ENCODE measurements at places on chromosomes 1 and 21.
A peak's percentile ranks its signal among the peaks of the same experiment; 100 is the strongest.

DNA sequence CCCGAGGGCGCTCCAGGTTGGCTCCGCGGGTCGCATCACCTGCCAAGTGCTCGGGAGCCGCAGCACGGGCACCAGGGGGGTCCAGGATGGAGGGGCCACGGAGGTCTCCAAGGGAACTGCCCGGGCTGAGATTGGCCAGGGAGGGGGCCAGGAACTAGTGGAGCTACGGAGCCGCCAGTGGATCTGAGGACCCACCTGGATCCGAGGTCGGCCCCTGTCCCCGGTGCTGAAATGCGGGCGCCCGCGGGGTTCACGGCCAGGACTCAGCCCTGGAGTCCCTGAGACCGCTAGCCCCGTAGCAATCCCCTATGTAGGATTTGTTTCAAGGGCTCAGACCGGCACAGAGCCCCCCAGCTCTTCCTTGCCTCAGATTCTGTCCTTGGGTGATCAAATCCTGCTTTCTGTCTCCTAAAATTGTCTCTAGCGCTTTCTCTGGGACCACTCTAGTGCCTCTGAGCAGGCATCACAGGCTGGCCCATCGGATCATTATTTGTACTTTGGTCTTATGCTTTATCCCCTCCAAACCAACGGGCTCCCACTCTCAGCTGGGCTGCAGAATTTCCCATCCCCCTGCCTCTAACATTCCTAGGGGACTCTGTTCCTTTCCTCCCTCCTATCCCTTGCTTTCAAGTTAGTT lies 27.3 kb downstream of the KIAA2013 start:
- peak; percentile 19 for DNase-seq

DNA sequence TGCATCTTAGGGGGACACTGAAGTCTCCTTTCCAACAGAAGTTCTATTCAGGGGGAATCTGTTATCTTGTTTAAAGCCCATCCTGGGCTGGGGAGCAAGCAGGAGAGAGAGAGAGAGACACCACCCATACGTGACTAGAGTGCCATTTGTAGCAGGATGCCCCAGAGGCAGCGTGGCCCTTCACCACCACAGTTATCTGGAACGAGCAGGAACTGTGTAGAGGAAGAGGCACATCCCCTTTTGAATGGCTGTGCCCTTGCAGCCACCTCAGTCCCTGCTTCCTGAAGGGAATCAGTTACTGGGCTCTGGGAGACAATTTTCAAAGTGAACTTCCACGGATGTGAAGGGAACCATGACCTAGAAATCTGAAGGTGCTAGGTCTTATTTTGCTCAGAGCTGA lies 19.4 kb upstream of the LAMTOR5 start:
- DNase-seq: no peak

- no peak for DNase-seq
Observed at GRCh38 chr1:67058242-67058641, 4.3 kb upstream of the SLC35D1 start.

- no peak for DNase-seq
Observed at GRCh38 chr1:100941580-100942216, 45.8 kb downstream of the SLC30A7 start.

DNA sequence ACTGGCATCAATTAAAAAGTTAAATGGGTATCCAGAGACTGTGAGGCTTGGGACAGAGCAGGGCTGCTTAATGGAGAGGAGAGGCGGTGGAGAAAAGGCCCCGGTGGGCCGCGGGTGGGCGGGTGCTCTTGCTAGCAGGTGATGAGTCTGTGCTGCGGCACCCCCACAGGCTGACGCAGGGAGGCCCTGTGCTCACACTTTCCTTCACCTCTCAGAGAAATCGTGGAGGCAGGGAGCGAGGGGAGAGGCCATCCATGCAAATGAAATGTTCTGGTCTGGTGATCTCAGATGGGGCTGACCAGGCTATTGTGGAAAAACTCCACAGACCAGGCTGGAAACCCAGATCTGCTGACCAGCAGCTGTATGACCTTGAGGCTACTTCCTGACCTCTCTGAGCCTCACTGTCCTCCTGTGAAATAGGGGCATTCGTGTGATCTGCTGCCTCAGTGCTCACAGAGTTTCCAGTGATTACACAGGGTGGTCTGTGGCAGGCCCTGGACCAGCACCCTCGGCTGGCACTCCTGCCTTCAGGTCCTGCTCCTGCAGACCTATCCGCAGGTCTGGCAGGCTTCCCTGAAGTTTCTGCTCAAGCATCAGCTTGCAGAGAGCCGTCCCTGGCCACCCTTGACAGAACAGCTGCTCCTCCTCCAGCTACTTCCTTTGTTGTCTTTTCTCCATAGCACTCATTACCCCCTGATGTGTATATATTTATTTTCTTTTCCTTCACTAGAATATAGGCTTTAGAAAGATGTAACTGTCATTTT lies 89.2 kb downstream of the BEND5 start:
- DNase-seq: no peak

DNA sequence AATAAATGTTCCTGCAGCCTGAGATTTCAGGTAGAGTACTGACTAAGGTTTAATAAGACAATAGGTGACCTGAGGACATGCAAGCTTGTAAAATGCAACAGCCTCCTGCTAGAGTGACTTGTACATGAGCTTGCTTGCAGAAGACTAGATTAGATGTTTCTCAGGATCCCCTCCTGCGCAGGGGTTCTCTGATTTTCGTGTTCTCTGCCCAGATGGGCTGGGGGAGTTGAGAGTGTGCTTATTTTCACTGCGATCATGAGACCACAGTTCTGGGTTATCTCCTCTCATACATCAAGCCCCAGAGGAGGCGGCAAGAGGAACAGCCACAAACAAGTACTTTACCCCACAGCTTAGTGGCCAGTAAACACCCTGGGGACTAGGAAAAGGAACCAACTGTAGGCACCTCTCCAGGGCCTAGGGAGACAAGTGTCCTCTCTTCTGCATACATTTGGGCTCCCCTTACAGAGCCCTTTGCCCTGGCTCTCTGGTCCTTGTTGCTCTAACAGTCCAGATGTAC lies 8.0 kb downstream of the TMEM81 start:
- no peak for DNase-seq

- DNase-seq: no peak
Observed at GRCh38 chr1:119005724-119006405, 17.7 kb upstream of the TBX15 start.

DNA sequence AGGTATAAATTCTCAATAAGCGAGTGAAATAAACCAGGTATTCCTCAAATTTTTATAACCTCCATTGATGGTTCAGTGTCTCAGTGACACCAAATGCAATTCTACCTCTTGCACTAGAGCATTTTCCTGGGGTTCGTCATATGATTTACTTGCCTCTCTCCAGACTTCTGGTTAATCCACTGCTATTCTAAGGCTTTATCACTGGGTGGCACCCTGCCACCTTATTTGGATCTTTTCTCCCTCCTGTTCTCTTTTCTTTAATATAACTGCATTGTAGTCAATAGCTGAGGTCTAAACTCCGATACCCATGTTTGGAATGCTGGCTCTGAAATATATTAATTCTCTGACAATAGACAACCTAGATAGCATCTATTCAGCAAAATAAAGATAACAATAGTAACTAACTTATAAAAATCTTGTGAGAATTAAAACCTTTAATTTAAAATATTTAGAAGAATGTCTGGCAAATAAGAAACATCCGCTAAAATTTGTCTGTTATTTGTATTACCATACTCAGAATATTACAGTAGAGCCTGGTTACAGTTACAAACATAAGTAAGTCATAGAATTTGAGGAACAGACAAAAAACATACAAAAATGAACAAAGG lies 436.4 kb downstream of the PLA2G4A start:
- DNase-seq: no peak

DNA sequence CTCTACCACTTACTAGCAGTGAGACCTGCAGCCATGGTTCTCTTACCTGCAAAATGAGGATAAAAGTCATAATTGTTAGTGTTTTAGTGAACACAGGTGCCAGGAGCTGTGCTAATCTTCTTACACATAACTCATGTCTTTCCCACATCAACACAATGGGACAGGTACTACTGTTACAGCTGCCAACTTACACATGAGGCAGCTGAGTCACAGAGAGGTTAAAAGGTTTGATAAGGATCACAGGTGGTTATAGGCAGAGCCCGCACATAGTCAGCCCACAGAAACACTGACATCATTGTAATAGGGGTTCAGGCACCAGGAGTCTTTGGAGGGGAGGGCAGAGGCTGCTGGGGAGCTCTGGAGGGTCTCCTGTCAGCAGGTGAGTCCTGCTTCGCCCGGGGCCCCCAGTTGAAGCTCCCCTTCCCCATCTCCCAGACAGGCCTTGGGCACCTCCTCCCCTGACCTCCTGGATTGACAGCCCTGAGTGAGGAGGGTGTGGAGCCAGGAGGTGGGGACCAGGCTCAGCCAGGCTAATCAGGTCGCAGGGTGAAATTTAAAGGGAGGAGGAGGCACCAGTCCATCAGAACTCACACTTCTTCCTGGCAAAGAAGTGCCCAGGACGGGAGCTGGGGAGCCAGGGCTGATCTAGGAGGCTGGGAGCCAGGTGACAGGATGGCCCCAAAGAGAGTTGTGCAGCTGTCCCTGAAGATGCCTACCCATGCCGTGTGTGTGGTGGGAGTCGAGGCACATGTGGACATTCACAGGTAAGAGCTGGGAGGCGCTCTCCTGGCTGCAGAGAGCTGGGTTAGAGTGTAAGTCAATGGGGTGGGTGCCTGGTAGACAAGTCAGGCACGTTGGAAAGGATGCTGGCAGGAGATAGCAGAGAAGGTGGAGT lies at the start of gene PADI1:
PADI1 (plus strand) TSS at position 583 of the 895 bp plus-strand sequence; CDS start at position 673, 90 bp downstream.
- DNase-seq: no peak

DNA sequence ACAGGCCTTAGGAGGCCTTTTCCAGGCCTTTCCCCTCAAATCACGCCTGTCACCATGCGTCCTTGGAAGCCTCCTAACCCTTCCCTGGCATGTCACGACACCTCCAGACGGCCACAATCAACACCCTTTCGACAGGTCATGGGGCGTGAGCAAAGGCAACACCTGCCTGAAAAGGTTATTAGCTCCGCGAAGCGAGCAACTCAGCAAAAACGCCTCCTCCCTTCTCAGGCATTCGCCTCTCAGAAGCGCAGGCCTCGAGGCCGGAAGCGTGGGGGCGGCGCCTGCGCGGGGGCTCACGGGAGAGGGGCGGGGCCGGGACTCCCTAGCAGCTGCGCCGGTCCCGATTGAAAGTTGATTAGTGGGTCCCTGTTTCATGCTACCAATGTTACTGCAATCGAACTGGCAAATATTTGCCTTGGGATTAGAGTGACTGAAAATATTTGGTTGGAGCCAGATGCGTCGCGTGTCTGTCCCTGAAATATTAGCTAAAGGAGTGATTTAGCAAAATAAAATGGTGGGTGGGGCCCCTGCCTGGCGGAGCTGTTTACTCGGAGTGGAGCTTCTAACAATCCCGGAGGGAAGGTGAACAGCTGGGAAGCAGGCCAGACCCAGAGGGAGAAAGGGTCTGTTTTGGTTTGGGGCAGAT lies 44.9 kb downstream of the GFI1 start:
- DNase-seq: no peak

DNA sequence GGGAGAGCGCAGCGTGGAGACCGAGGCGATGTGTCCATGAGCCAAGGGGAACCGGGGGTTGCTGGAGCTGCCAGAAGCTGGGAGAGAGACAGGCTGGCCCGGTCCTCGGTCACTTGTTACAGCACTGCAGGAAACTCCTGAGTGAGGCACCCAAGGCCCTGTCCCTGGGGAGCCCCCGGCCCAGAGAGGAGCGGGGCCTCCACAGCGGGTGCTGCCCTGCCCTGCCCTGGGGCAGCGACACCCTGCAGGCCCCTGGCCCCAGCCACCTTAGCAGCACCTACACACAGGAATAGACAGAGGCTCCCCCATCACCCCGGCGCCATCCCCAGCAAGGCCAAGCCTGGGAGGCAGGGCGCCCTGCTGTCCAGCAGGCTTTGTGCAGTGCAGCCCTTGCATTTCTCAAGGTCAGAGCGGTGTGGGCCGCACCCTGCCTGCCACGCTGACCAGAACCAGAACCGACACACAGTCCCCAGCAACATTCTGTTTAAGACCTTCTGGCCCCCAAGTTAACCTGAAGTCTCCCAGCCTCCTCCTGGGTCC lies 6.6 kb upstream of the MEGF6 start:
- DNase-seq: no peak

GRCh38 chr1:214404571-214405213 lies 123.7 kb downstream of the SMYD2 start:
- DNase-seq: no peak

DNA sequence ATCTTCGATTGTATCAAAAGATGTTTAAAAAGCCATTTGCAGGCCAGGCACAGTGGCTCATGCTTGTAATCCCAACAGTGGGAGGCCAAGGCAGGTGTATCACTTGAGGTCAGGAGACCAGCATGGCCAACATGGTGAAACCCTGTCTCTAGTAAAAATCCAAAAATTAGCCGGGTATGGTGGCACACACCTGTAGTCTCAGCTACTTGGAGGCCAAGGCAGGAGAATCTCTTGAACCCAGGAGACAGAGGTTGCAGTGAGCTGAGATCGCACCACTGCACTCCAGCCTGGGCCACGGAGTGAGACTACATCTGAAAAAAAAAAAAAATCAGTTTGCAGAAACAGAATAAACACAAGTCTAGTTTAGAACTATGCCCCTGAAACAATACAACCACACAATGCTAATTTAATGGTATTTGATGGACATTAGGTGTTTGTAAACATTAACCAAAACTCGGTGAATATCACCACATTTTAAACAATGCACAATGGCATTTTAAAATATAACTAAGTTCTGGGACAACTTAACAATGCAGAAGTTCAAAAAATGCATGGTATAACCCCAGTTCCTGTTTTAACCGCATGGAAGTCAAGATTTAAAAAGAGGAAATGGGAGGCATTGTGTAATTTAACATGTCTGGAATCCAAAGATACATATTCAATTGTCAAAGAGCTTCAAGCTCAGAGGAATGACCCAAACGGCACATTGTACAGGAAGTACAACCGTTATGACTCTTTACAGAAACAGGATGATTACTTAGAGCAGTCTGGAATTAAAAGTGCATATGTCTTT lies 7.1 kb upstream of the PTTG1IP start:
- DNase-seq: no peak

DNA sequence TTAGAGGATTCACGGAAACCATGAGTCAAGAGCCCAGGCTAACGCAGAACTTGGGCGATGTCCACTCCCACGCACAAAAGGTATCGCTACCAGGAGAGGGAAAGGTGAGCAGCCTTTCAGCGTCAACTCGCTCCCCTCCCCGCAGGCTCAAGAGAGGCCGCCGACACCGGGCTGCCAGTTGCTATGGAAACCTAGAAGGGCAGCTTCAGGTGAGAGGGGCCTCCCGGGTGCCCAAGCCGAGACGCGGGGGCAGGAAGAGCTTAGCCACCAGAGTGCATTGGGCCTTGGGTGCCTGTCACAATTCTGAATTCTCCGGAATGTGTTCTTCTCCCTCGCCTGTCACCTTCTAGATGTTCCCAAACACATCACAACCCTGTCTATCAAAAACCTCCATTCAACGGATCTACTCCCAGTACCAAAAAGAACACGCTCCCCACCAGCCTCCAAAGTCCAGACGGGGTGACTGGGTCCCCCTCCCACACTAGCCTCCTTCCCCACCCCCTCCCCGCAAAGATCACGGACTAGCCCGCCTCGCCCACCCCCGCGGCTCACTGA lies 694 bp downstream of the MEAF6 start:
- DNase-seq: peak; percentile 69

- no peak for DNase-seq
Observed at GRCh38 chr1:184143449-184143848, 91.9 kb downstream of the TSEN15 start.

Measured in stimulated activated CD4-positive, alpha-beta T cell treated with anti-CD3 and anti-CD28 coated beads, Interleukin-2, amount 100 ng/mL, for 24 hours (primary cell).